Thoracic aorta (tissue), 2 donors: ENCODE measurements at places on chromosomes 13 and 19.

DNA sequence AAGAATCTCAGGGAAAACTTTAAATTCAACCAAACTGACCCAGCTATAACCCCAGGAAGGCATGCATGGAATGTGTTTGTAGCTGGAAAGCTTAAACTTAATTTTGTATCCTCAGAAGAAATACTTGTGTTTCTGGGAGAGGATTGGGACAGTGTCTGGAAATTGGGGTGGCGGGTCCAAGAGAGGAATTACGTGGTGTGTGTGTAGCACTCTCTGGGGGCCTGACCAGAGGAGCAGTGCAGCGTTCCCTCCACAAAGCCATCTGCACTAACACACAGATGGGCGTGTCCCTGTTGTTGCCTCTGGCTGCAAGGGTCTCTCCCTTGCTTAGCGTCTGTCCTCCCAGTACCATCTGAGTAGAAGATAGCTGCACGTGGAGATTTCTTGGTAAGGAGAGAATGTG, 6.4 kb downstream of the GARRE1 start:
- no peak for DNase-seq

DNA sequence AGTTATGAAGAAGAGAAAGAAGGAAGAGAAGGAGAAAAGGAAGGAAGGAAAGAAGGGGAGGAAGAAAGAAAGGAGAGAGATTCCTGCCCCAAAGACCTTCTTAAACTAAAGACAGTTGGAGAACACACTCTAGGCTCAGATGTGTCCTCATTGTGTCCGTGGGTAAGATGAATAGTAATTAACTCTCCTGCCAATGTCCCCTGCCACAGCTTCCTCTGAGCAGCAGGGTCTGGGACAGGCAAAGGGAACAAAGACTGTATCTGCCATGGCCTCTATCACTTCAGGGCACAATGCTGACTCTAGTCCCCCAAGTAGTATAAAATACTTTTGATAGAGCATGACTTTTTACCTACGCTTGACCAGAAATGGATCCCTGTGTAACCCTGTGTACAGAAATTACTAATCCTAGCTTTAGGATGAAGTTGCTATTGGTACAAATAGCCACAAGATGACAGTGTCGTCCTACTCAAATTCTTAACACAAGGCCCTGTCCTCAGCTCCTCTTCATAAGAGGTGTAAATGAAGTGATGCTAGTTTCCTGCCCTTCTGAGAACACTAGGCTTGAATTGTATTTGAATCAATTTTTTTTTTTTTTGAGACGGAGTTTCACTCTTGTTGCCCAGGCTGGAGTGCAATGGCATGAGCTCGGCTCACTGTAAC, 186.2 kb upstream of the GPR12 start:
- no peak for DNase-seq

GRCh38 chr13:83024955-83025594, 857.2 kb downstream of the SLITRK1 start:
- DNase-seq = no peak

DNA sequence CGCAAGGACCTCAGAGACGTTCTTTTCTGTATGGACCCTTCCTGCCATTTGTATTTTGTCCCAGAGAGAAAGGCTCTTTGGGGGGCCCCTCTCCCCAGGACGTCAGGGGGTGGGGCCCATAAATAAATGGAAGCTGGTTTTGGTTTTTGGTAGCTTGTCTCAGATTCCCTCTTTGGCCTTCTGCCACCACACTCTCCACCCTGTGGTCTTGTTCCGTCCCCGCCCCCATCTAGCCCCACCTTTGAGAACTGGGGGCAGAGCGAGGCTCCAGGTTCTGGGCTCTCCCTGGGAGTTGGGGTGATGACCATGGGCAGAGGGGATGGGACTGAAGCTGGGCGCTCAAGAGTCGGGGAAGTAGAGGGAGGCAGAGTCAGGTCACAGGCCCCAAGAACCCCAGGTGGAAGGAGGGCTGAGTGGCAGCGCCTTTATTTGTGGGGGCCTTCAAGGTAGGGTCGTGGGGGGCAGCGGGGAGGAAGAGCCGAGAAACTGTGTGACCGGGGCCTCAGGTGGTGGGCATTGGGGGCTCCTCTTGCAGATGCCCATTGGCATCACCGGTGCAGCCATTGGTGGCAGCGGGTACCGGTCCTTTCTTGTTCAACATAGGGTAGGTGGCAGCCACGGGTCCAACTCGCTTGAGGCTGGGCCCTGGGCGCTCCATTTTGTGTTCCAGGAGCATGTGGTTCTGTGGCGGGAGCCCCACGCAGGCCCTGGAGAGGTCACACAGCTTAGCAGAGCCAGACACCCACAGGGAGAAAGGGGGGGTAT, 3.3 kb downstream of the ISYNA1 start:
- no peak for DNase-seq

- DNase-seq = no peak
Measured at GRCh38 chr13:26074706-26075105, 22.9 kb upstream of the SHISA2 start.

GRCh38 chr13:38401276-38401675, 51.6 kb downstream of the UFM1 start:
- DNase-seq = no peak

- DNase-seq = no peak
Measured at GRCh38 chr19:12331211-12331941, 2.1 kb downstream of the ZNF563 start.

DNA sequence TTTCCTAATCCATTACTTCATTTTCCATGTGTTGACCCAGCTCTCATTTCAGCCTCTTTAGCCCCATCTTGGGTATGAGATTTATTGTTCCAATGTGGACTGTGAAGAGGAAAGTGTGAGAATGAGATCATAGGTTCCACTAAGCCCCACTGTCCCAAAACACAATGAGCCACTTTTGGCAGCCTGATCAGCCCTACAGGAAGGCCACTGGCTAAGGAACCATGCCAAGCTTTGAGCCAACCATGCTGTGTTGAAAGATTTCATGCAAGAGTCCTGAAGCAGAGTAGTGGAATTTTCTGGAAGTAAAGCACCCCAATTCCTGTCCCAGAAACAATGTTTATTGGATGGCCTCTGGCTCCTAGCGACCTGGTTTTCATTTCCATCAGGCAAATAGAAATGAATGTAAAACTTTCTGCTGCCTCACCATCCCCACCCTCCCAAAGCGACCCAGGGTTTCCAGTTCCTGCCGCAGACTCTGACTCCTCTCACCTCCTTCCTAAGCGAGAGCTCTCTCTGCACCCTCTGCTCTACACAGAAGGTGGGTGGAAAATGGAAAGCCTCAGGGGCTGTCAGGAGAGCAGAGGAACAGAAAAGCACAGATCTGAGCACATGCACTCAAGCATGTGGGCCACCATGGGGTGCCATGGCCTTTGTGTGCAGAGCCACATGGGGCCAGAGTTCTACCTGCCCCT, 73.1 kb downstream of the KCTD12 start:
- no peak for DNase-seq

GRCh38 chr13:36146511-36147269, 15.5 kb upstream of the DCLK1 start:
- no peak for DNase-seq

DNA sequence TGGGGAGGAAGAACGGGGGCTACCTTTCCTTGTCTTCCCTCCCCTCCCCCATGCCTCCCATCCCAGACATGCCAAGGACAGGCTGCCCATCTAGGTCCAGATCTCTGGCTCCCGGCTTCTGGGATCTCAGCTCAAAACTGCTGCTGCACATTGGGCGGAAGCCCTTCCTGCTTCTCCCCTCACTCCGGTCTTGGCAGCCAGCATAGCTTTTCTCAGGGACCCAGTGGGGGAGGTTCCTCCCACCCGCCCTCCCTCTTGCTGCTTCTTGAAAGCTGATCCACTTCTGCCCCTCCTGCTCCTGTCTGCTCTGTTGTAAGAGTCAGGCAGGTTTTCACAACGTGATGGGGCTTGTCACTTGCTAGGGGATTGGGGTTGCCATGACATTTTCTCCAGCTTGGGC, 21.7 kb upstream of the RNF17 start:
- DNase-seq = no peak

DNA sequence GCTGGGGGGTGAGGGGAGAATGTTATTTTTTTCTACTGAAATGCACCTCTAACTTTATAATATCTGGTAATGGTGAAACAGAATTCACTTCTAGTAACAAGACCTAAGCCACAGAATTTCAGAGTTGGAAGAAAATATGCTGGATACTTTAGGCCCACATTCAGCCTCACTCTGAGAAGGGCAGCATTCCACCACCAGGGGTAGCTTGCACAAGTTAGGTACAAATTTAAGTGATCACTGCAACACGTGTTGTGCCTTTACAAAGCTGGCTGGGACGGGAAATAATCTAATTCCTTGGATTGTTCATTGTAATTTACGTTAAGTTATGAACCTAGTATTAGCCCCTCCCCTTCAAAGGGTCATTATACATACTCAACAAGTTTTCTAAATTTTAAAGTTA, 192.3 kb downstream of the RGCC start:
- no peak for DNase-seq

DNA sequence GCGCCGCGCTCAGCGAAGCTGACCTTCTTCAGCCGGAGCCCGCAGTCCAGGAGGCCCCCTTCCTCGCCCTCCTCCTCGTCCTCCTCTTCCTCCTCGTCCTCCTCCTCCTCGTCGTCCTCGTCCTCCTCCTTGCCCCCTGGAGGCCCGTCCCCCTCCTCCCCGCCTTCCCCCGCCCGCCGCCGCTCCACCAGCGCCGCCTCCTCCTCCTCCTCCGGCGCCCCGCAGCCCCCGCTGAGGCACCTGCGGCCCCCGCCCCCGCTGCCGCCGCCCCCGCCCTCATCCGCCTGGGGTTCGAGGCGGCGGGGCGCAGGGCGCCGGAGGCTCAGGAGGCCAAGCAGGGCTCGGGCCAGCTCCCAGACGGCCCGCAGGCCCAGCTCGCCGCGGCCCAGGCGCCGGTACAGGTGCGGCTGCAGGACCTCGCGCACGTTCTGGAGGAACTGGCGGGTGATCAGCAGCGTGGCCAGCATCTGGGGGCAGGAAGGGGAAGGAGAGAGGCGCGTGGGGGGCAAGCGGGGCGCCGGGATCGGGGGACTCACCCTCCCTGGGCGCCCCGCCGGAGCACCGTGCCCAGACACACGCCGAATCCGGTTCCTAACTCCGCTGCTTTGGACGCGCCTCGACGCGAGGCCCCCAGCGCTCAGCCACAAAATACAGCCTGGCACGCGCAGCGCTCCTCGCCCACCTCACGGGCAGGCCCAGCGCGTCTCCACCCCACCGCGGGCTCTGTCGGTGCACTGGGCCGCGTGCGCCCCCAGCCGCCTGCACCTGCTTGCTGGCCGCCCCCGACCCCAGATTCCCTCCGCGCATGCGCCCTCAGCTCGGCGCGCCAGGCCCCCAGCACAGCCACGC, 5.9 kb downstream of the ANO8 start:
- no peak for DNase-seq

GRCh38 chr19:29404015-29404414, 121.8 kb upstream of the VSTM2B start:
- no peak for DNase-seq

- DNase-seq = no peak
Measured at GRCh38 chr13:109496216-109496615, 290.2 kb downstream of the IRS2 start.

DNA sequence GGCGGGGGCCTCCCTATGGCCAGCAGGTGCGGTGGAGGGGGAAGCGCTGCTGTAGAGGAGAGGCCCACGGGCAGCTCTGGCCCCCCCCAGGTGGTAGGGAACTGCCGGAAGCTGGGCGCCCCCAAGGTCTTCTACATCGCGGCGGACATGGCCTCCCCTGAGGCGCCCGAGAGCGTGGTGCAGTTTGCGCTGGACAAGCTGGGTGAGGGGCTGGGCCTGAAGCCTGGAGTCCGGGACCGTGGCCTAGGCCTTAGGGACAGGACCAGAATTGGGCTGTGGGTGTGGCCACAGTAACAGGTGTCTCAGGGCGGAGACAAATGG, 3.8 kb upstream of the RPL36 start:
- DNase-seq = no peak

GRCh38 chr19:39154100-39154628, 28.6 kb downstream of the PAK4 start:
- DNase-seq = no peak
